ENCODE measurements at places on chromosomes 1 and 21.

GRCh38 chr21:15592271-15592860, 137.4 kb upstream of the USP25 start:
- no peak for DNase-seq

DNA sequence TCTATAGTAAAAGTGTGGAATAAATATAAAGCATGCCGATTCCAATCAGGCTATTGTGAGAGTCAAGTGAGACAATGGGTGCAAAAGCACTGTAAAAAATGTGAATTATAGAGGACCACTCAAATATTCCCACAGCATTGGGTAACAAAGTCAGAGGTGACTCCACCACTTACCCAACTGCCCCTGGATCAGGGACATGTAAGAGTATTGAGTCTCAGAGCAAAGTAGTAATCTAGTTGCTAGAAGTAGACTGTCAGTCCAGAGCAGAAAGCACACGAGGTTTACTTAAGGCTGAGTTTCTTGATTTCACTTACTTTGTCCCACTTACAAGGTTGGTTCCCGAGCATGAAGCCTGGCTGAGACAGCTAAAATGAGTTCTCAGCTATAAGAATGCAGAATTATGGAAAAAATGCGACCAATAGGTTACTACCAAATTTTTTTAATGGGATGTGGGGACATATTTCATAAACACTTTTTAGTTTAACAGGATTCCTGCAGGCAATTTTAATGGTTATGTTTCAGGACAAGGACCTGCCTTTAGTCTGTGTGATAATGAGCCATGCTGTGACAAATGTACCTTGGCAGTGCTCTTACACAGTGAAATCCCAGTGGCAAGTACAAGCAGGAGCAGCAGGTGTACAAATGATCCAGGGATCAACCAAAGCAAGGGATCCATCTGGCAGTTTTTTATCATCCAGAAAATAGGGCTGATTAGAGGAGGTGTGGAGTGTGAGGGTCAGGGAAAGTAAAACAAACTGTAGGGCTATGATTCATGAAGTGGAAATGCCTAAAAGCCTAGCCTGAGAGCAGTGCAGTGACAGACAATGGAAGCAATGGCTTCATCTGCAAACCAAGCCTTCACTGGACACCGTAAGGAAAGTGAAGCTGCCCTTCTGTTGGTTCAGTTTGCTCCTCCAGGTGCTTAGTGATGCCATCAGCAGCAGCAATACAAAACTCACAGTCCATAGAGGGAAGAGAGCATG, 156.2 kb upstream of the SPAG17 start:
- DNase-seq, result no peak

- no peak for DNase-seq
These were observed 71.6 kb upstream of the CSF3R start for GRCh38 chr1:36554323-36554628.

DNA sequence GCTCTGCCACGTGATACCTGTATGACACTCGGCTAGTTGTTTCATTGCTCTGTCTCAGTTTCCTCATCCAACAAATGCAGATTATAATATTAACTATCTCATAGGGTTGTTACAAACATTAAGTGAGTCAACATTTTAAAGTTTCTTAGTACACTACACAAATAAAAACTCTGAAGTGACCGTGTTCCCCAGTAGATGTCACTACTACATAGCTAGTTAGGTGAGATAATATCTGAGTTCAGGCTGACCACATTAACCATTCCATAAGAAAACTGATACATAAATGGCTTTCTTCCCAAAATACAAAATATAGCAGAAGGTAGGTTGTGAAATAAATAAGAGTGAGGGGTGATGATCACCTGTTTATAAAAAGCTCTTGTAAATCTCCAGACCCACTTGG, 214.1 kb downstream of the NUF2 start:
- no peak for DNase-seq

DNA sequence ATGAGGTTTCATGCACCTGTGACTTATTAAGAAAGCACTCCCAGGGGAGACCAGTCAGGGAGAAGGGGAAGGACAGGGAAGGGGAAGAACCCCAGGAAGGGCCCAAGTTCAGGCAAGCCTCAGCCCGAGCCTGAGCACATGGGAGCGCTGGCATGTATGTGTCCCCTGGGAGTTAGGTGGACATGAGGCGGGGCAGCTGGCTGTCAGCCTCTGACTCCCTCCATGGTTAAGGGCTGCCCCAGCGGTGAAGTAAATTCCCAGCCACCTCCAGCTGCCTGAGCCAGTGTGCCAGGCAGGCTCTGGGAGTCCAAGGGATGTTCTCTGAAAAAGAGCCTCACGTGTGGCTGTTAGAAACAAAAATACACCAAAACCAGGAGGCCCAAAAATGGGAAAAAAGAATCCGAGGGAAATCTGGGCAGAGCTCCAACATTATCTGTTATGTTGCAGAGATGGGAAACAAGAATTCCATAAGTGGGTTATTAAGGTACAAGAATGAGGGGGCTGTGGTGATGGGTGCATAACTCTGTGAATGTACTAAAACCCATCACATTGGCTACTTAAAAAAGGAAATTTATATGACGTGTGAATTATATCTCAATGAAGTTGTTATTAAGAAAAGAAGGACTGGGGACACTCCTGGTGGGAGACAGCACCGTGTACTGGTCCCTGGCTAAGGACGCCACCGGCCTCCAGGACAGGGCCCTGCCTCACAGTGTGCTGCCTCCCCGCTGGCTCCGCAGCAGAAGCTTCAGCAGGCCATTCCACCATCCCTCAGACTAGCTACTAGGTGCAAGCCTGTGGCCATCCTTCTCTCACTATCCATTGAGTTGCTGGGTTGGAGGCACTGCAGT, 18.7 kb downstream of the DMRTB1 start:
- DNase-seq, result no peak

DNA sequence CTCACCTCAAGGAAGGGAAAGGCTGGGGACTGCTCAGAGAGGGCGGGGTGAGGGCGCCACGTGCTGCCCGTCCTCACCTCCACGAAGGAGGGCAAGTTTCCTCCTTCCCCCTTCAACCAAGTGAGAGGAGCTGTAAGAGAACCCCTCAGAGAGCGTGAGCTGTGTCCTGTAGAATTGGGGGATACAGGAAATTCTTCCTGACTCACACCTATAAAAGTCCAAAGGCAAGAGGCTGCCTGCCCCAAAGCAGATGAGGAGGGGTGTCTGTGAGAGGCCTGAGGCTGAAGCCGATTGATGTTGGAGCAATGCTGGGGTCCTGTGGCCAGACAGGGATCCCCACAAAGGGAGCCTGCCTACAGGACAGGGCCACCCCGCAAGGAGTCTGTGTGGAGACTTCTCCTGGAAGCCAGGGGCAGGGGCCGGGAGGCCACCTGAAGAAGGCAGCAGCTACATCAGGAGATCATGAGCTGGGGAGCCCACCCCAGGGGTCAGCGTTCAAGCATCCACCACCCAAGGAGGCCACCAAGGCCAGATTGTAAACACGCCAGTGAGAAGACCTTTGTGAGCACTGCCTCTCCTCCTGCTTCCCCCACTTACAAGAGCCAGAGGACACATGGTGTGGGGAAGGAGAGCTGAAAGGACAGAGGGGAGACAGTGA, 27.7 kb downstream of the S100A6 start:
- peak; percentile 64 for DNase-seq

Measured in vagina (tissue), 2 donors.